ENCODE measurements at places on chromosomes 4 and X. TPM values are rescaled to one million over a fixed set of nuclear protein-coding genes. Genes with fewer than 3 reads are reported as not detected.

DNA sequence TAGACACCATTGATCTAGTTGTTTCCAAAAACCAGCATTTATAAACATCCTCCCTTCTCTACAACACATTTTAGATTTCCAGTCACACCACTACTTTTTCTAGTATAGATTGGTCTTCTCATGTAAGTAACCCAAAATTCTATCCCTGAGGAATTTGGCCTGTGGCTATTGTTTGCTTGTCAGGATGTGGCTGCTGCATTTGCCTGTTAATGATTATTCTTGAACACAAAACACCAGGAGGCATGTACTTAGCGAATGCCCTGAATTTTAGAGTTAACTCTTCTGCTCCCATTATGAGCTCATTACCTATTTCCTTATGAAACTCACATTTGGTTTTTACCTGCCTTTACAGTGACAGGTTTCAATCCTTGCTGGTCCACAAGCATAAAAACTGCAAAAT is 102.0 kb upstream of the FSTL5 start:
- no peak for DNase-seq

- no peak for DNase-seq
These were observed 1.5 kb downstream of the USP51 start for GRCh38 chrX:55488006-55488592.

DNA sequence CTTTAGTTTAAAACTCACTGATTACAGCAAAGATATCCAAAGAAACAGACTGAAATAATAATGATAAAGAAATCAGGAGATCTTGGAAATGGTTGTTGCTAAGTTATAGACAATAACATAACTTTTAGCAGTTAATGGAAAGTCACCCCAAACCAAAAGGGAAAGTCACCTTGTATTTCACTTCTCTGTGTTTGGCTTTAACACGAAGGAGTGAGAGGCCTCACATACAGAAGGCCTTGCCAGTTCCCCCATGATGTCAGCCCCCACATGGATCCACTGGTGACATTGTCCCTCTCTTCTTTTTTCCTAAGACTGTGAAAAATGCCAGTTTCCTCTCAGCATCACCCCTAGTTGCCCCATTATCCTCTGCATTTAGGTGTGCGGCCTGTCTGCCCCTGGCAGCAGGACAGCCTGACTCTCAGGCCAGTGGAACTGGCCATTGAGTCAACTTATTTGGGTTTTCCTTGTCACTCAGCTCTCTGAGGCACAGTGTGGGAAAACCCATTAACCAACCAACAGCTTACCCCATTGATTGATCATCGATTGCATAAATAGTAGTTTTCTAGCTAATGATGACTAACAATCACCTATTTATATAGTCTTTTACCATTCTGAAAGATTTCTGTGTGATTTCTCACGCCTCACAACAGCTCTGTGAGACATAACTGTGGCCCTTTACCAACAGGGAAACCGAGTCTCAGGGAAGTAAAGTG is 308.1 kb downstream of the PTTG2 start:
- no peak for DNase-seq

GRCh38 chrX:123873956-123874355 is 14.1 kb downstream of the XIAP start:
- no peak for DNase-seq

CPE gene
- total RNA-seq = 32.6 TPM

DNA sequence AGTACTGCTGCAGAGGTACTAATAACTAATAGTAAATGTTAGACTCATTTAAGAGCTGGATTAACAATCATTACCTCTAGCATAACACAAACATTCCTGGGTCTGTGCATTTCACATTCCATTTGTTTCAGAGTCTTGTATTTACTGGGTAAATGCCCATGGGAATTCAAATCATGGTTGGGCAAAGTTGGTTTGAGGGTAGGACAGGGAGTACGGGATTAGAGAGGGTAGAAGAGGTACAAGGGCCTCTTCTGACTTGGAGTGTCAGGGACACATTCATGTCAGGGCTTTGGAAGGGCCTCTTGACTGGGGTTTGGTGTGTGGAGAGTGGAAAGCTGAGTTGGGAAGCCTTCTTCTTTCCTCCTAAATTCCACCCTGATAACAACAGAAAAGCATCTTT is 65.9 kb downstream of the WWC2 start:
- DNase-seq = no peak

HERC5 gene
- 7.6 TPM for total RNA-seq

GRCh38 chr4:122826553-122827257 is at the start of gene FGF2:
TSS of gene FGF2 (plus strand) at chr4:122826831. CDS start at chr4:122827175, 344 bp downstream.
- DNase-seq = peak; percentile 91

GRCh38 chrX:72330131-72330530 is 24.4 kb upstream of the CITED1 start:
- no peak for DNase-seq

DNA sequence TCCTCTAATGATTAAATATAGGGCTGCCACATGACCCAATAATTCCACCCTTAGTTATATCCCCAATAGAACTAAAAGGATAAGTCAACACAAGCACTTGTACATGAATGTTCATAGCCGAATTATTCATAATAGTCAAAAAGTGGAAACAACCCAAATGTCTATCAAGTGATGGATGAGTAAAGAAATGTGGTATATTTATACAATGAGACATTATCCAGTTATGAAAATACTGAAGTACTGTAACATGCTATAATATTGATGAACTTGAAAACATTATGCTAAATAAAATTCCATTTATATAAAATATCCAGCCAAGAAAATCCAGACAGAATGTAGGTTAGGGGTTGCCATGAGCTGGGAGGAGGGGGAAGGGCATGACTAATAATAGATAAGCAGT is 436.7 kb upstream of the AADAT start:
- DNase-seq = no peak

DNA sequence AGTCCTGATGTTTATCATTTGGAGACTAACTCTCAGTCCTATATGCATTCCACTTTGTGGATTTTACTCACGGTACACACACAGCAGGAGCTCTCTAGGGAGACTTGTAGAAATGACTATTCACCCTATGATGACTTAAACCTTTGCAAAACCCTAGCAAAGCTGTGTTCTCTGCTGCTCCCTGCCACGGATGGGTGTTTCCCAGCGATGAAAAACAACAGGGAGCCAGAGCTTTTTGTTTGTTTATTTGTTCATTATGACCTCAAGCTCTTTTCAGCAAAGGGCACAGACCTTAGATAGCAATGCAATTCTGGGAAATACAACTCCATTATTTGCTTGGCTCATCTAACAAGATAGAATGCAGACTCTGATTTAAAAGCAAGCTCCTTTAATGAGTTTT is 156.6 kb downstream of the GRIA3 start:
- DNase-seq = no peak
